ENCODE measurements at places on chromosomes 13 and 19.

DNA sequence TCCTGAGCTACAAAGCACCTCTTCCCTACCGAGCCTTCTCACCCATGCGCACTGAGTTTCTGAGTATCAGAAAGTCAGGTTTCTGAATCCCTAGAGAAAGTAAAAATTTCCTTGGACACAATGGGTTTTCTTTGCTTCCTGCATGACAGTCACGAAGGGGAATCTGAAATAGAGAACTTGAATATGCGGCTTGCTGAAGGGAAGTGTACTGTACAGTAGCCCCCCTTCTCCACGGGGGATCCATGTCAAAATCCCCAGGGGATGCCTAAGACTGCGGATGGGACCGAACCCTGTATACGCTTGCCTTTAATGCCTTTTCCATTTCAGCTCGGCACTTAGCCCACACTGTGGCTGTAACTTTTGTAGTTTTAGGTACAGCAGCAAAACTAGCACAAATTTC is 107.9 kb downstream of the GGACT start:
- no peak for DNase-seq

DNA sequence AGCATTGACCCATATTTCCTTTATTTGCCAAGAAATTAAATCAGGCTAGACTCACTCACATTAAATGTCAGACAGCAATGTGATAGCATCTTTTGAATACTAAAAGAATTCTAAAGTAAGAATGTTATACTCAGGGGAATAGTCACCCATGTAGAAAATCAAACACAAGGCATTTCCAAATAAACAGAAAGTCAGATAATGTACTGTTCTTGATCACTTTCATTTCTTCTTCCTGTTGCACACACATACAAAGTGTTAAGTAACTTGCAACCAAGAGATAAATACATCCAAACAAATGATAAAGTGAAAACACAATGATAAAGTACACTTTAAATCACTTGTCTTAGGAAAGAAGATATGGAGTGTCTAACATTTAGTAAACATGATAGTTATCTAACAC is 1366.6 kb upstream of the MIR17HG start:
- no peak for DNase-seq

DNA sequence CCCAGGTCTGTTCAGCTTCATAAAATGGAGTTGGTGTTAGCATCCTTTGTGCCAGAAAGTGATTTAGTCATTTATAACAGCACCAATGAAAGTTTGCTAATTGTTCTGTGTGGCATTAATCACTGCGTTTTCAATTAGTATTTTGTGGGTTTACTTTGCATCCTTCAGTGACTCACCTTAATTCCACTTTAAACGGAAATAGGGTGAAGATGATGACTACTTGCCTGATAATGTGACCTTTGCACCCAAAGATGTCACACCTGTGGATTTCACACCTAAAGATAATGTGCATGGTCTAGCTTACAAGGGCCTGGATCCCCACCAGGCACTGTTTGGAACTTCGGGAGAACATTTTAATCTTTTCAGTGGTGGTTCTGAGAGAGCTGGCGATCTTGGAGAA is 15.0 kb downstream of the GPATCH1 start:
- no peak for DNase-seq

- DNase-seq: no peak
Measured at GRCh38 chr19:55070466-55071128, 5.1 kb upstream of the EPS8L1 start.

GRCh38 chr19:16382775-16383543 is 58.3 kb downstream of the KLF2 start:
- DNase-seq: peak; percentile 44

- DNase-seq: no peak
Measured at GRCh38 chr19:17391371-17392151, 2.4 kb downstream of the CCDC194 start.

DNA sequence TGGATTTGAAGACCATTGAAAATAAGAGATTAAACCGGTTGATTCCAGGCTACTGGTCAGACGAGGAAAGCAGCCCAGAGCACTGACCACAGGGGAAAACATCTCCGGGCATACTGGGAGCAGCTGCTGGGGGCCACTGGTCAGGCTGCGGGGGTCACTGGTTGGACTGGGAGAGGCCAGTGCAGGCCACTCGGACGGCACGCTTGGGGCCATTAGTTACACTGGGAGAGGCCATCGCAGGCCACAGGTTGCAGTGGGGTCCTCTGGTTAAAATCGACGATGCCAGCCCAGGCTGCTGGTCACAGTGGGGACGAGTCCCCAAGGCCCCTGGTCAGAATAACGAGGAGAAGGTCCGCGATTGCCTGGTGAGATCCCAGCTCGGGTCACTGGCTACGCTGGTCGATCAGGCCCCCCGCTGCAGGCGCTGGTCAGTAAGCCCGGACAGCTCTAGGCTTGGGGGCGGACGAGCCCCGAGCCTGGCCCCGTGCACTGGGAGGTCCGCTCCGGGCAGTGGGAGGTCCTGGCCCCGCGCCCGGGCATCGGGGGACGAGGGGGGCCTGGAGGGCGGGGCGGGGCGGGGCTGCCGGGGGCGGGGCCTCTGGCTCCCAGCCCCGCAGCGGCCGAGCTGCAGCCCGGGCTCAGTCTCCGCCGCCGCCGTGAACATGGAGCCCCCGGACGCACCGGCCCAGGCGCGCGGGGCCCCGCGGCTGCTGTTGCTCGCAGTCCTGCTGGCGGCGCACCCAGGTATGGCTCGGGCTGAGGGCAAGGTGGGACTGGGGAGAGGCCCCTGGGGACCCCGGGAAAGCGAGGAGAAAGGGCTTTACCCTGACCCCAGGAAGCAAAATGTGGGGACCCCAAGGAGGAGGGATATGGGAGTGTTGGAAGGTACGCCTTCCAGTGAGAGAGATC is at the start of gene BCAM:
Gene BCAM, plus strand, starts transcription at position 641 of the 909 bp plus-strand sequence. Its CDS starts 22 bp downstream, at position 663.
- DNase-seq: no peak

DNA sequence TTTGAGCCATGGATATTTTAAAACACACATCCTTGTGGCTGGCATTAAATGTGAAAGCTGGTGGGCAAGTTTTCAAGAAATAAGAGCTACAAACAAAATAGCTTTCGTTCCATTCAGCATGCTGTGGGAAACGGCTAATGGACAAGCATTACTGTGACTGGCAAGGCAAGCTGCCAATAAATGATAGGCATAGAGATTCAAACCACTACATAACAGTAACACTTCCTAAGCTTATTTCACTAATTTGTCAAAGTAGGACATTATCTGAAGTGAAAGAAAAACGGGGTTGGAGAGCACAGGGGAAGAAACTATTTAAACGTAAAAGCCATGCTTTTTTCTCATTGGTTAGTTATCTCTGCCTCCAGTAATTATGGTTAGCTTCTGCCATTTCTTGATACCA is 26.0 kb downstream of the OBI1 start:
- DNase-seq: no peak

DNA sequence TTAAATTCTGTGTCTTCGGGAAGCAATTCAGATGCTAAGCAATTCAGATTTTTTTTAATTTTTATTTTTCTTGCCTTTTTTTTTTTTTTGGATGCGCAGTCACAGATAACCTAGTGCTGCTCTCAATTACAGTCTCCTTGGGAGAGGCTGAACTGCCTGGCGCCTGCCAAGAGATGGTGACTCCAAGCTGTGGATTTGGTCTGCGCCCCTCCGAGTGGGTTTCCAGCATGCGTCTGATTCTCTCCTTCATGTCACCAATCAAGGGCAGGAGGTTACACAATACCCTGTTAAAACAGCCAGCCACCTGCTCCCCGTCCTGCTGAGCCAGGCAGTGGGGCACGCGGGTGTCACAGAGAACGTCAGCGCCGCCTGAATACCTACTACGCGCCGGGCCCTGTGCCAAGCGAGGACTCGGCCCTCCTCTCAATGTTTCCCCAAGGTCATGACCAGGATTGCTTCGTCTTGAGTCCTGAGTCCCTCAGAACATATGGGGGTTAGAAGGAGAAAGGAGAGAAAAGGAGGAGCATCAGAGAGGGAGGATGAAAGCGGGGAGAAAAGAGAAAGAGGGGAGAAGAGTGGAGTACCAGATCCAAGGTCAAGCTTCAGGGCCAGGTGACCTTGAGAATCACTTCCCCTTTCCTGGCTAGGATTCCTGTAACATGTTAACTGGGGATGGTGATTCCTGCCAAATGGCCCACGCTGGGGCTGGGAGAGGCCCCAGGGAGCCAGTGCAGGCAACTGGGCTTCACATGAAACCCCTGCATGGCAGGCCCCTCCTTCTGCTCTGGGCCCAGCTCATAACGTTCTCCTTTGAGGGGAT is 213.6 kb downstream of the URI1 start:
- no peak for DNase-seq

DNA sequence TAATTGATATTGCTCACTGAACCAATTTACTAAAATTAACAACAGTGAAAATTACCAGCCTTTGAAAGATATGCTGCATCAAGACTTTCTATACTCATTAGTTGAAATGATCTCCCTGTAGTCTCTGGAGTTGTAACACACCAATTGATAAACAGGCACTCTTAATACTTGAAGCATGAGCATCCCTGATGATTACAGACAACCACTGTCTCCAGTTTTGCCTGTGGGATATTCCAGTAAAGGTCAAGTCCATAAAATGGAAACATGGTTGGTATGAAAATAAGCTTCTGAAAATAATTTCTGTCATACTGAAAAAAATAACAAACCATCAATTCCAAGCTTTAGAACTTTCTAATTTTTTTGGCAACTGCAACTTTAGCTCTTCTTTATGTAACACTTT is 405.8 kb downstream of the SPRY2 start:
- DNase-seq: no peak

DNA sequence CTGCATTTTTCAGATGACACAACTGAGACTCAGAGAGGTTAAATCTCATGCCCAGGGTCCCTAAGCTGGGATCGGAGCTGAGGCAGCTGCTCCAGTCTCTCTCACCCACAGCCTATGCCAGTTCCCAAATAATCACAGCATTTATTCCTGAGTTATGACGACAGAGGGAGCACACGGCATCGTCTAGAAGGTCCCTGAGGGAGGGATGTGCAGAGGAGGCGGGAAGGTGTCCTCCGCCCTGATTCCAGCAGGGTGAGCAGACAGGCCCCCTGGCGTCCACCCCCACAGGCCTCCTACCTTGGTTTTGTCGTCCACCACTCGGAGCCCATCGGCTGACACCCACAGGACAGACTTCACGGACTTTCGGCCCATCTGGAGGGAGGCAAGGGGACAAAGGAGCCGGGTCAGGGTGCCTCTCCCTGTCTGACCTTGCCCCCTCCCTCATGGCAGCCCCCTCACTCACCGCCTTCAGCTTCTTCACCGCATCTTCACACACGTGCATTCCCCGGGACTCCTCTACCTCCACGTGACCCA is 8.0 kb downstream of the NUMBL start:
- DNase-seq: no peak

DNA sequence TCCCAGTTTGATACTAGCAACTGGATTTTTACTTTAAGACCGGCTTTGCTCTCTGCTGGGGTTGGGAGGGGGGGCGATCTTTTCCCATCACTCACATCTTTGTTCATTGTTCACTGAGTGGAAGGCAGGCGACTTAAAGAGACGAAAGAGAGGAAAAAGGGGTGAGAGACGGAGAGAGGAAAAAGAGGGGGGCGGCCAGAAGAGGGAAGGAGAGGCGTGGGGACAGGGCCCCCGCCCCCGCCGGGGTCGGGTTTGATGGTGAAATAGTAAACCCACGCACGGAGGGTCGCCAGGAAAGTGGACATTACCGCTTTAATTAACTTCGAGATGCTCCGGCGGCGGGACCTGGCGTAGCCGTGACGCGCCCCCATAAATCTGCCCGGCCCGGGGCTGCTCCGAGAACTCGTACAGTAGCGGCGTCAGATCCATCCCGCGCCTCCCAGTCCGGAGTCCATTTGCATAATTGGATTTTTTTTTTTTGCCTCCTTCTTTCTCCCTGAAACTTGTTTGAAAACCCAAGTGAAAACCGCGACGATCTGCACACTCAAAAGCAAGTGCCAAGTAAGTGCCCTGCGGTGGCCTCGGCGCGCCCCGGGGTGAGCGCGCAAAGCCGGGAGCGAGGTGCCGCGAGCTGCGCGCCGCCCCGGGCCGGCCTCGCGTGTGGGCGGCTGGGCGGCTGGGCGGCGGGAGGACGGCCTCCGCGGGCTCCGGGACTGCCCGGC is 143.9 kb upstream of the ZNF536 start:
- no peak for DNase-seq

- no peak for DNase-seq
Measured at GRCh38 chr13:60869941-60870613, 473.1 kb downstream of the TDRD3 start.

GRCh38 chr19:35034005-35034502 is 3.8 kb downstream of the SCN1B start:
- no peak for DNase-seq

DNA sequence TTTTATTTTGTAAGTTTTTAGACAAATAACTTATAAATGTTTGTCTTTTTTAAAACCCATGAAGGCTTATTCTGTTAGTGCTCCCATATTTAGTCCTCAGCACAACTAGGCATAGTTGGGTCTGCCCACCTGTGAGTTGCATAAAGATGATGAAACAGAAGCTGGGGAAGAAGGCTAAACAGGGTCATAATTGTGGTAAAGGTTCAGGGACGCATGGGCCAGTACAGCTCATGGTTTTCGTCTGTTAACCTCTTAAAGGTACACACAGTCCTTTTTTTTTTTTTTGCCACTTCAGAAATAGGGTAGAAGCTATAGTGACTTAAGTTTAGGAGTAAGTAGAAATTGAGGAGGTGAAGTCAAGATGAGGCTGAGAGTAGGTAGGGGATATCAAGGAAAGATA is 58.3 kb downstream of the TM9SF2 start:
- DNase-seq: no peak

GRCh38 chr19:45827459-45828093 is 12.5 kb upstream of the RSPH6A start:
- DNase-seq: no peak

GRCh38 chr13:110398564-110399507 is 91.8 kb downstream of the COL4A2 start:
- no peak for DNase-seq

GRCh38 chr13:30845297-30846214 is 60.5 kb upstream of the MEDAG start:
- no peak for DNase-seq

- DNase-seq: no peak
Measured at GRCh38 chr13:83057119-83057518, 825.2 kb downstream of the SLITRK1 start.

GRCh38 chr19:34985249-34986022 is 14.7 kb upstream of the GRAMD1A start:
- no peak for DNase-seq

DNA sequence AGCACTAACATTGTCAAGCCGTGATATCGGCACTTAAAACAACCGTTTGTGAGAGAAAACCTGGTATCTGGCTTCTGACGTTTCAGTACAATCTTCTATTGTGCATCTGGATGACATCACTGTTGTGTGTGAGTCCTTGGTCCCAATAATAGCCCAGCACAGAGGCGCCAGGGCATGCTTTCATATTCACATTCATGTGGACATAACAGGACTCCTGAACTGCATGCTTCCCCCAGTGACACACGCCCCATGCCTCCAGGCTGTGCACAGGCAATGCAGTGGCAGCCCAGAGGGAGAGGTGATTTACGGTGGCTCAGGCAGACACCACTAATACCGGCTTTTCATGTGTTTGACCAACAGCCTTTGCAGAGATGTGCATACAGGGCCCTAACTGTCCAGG is 58.1 kb downstream of the MRPL57 start:
- DNase-seq: no peak

- DNase-seq: peak; percentile 22
Measured at GRCh38 chr19:38049105-38049649, 142.2 kb downstream of the SIPA1L3 start.

Measured in stimulated activated CD4-positive, alpha-beta T cell treated with anti-CD3 and anti-CD28 coated beads, TNF-alpha, amount 100 ng/mL, for 48 hours (primary cell).